Liver (tissue), 10 donors: ENCODE measurements at places on chromosomes 1 and 21. TPM values are rescaled to one million over a fixed set of nuclear protein-coding genes. Genes with fewer than 3 reads are reported as not detected.

- DNase-seq: no peak
- H3K27ac ChIP-seq: no peak overlapping the region
- H3K4me3 ChIP-seq: no peak overlapping the region
- no peaks in the 10 kb centered on the region for H3K4me1 ChIP-seq
- H3K27me3 ChIP-seq: no peaks in the 10 kb centered on the region
- H3K36me3 ChIP-seq: peaks cover 20% of the 10 kb centered on the region
These were observed 54.9 kb upstream of the RAP1GAP start for GRCh38 chr1:21724098-21724497.

ADAM30 gene
- total RNA-seq: not detected

DNA sequence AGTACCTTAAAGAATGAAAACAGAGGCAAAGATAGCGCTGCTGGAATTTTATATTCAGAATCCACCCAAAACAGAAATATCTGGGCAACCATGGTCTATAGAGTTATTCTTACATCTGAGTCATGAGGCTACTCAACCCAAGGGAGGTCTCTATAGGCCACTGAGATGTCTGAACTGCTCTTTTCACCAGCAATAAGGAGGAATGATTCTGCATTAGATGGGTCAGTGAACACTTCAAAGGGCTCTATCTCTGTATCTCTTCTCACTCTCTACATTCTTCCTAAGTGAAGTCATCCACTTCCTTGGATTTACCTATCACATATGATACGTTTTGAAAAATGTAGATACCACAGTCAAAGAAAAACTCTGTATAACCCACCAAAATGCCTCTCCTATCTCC, 90.2 kb upstream of the NGF start:
- no peak overlapping the region for H3K27ac ChIP-seq
- DNase-seq: no peak
- no peak overlapping the region for H3K4me3 ChIP-seq
- no peaks in the 10 kb centered on the region for H3K4me1 ChIP-seq
- H3K36me3 ChIP-seq: no peaks in the 10 kb centered on the region
- H3K27me3 ChIP-seq: no peaks in the 10 kb centered on the region

- DNase-seq: no peak
- H3K27me3 ChIP-seq: no peaks in the 10 kb centered on the region
- H3K36me3 ChIP-seq: no peaks in the 10 kb centered on the region
- H3K27ac ChIP-seq: no peak overlapping the region
- H3K4me1 ChIP-seq: peaks cover 3% of the 10 kb centered on the region
- H3K4me3 ChIP-seq: no peak overlapping the region
These were observed 7.7 kb upstream of the CADM3 start for GRCh38 chr1:159163614-159164228.

DNA sequence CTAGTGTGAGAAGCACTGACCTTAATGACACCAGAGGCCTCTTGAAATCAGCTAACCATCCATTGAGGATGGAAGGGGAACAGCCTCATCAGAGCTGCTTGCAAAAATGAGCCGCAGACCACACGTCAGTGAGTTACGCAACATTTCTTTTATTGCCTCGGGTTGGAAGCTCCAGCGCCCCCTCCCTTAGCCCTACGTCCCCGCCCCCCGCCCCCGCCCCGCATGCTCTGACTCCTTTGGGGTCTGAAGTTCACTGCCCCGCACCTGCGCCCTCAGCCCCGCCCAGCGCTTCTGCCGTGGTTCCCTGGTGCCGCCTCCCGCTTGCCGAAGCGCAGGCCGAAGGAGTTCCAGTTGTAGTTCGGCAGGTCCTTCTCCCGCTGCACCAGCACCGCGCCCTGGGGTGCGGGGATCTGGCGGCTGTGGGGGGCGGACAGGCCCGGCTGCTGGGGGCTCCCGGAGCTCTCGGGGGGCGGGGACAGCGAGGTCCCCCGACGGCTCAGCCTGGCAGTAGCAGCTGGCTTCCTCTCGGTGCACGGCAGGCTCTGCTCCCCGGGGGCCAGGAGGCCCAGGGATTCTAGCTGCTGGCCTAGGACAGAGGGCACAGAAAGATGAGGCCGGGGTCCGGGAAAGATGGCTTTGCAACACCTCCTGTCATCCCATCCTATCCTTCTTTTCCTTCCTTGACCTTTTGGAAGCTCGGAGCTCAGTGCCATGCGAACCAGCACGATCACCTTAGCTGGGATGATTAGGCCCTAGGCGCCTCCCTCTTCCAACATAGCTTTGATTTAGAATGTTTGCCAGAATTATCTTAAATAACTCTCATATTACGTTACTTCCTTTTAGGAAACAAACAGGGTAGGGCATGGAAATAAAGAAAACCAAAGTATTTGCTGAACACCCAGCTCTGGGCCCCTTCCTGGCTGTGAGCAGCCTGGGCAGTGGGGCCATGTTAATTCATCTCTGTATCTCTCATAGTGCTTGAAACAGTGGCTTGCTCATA, 5.8 kb downstream of the KISS1 start:
- H3K27me3 ChIP-seq: no peaks in the 10 kb centered on the region
- H3K27ac ChIP-seq: no peak overlapping the region
- no peaks in the 10 kb centered on the region for H3K36me3 ChIP-seq
- no peaks in the 10 kb centered on the region for H3K4me1 ChIP-seq

- H3K36me3 ChIP-seq: no peaks in the 10 kb centered on the region
- no peak overlapping the region for H3K4me3 ChIP-seq
- H3K4me1 ChIP-seq: no peaks in the 10 kb centered on the region
- no peaks in the 10 kb centered on the region for H3K27me3 ChIP-seq
- no peak overlapping the region for H3K27ac ChIP-seq
- DNase-seq: no peak
These were observed 2.7 kb downstream of the LCE1F start for GRCh38 chr1:152777510-152778137.

- no peaks in the 10 kb centered on the region for H3K27me3 ChIP-seq
- H3K4me3 ChIP-seq: no peak overlapping the region
- no peak overlapping the region for H3K27ac ChIP-seq
- DNase-seq: no peak
- H3K36me3 ChIP-seq: no peaks in the 10 kb centered on the region
These were observed 68.4 kb upstream of the MRPS6 start for GRCh38 chr21:34004974-34005373.

- no peak overlapping the region for H3K4me3 ChIP-seq
- no peaks in the 10 kb centered on the region for H3K36me3 ChIP-seq
- H3K27me3 ChIP-seq: no peaks in the 10 kb centered on the region
- H3K27ac ChIP-seq: no peak overlapping the region
- no peaks in the 10 kb centered on the region for H3K4me1 ChIP-seq
These were observed 18.4 kb upstream of the IL10 start for GRCh38 chr1:206790502-206791250.

GRCh38 chr1:163650624-163651023, 328.9 kb downstream of the NUF2 start:
- H3K27me3 ChIP-seq: no peaks in the 10 kb centered on the region
- H3K4me1 ChIP-seq: no peaks in the 10 kb centered on the region
- H3K4me3 ChIP-seq: no peak overlapping the region

DNA sequence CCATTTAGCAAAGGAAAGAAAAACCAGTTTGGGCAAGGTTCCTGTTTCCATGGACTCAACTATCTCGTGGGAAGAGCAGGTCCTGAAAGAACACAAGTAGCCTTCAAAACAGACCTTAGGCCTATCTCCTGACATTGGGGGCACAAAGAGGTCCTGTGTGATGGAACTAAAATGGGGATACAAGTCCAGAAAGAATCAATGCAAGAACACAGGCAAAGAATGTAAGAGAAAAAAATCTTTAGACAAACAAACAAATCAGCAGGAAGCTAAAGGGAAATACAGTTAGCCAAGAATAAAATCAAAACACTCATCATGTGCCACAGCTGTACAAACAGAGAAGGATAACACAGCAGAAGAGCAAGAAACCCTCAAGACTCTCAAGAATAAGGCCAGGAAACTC, 28.2 kb downstream of the SLC30A10 start:
- no peak overlapping the region for H3K4me3 ChIP-seq
- no peaks in the 10 kb centered on the region for H3K27me3 ChIP-seq
- no peaks in the 10 kb centered on the region for H3K4me1 ChIP-seq
- H3K27ac ChIP-seq: no peak overlapping the region
- H3K36me3 ChIP-seq: no peaks in the 10 kb centered on the region

CACNA1E gene
- 0.08 TPM for total RNA-seq

- H3K4me1 ChIP-seq: peaks cover 19% of the 10 kb centered on the region
- DNase-seq: no peak
- no peak overlapping the region for H3K4me3 ChIP-seq
- no peak overlapping the region for H3K27ac ChIP-seq
- H3K27me3 ChIP-seq: no peaks in the 10 kb centered on the region
These were observed 2.7 kb downstream of the GIPC2 start for GRCh38 chr1:78048446-78048845.

DNA sequence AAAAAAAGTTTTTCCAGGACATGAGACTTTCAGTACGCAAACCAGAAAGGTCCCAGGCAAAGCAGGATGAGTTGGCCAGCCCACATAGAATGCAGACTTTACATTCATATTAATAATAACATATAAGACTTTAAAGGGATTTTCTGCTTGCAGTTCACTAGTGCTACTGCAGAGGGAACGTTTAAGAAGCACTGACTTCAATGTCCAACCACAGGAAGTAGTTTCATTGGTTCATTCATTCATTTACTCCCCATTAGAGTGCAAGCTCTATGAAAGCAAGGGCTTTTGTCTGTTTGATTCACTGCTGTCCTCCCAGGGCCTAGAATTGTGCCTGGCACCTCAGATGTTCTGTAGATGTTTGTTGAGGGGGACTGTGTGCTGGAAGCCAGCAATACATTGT, 11.8 kb upstream of the SERINC2 start:
- H3K27me3 ChIP-seq: no peaks in the 10 kb centered on the region
- no peak overlapping the region for H3K27ac ChIP-seq
- H3K4me3 ChIP-seq: no peak overlapping the region
- H3K4me1 ChIP-seq: no peaks in the 10 kb centered on the region
- no peaks in the 10 kb centered on the region for H3K36me3 ChIP-seq
- DNase-seq: no peak

- H3K27me3 ChIP-seq: no peaks in the 10 kb centered on the region
- H3K4me3 ChIP-seq: no peak overlapping the region
- H3K4me1 ChIP-seq: no peaks in the 10 kb centered on the region
- no peak overlapping the region for H3K27ac ChIP-seq
- DNase-seq: no peak
- H3K36me3 ChIP-seq: no peaks in the 10 kb centered on the region
These were observed 90.7 kb downstream of the XCL2 start for GRCh38 chr1:168453056-168453455.

DNA sequence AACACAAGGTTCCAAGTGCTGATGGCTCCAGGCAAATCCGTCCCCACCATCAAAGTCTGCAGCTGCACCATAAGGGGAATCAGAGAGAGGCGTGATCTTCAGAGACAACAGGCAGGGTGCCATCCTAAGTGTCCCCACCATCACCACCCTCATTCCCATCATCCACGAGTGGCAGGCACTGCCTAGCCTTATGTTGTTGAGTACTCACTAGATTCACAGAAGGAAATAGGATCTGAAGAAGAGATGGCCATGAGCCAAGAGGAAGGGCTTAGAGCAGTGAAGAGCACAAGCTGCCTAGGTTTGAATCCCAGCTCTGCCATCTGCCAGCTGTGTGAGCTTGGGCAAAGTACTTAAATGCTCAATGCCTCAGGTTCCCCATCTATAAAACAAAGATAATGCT, 207.3 kb upstream of the CSF3R start:
- DNase-seq: no peak
- no peaks in the 10 kb centered on the region for H3K36me3 ChIP-seq
- no peak overlapping the region for H3K27ac ChIP-seq
- H3K4me1 ChIP-seq: no peaks in the 10 kb centered on the region
- H3K27me3 ChIP-seq: peaks cover 3% of the 10 kb centered on the region

DNA sequence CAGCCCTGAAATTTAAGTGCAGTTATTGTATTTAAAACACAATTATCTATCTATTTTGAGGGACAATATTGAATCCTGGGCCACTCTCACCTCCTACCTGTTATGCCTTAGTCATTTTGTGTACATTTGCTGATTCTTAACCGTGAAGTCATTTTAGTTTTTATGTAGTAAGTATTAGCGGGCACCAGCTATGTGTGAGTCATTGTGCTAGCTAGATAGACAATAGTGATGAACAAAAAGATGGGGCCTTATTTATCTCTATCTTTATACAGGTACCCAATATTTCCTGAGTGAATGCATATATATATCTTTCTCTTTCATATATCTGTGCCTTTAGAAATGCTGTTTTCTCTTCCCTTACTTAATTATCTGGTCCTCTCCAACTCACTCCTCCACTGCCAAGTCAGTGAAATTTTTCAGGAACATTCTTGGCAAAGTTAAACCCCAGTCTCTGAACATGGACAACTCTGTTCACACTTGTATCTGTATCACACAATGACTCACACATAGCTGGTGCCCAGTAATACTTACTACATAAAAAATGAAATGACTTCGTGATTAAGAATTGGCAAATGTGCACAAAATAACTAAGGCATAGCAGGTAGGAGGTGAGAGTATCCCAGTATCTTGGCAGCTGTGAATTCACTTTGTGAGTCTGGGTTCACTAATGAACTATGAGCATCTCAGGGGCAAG, 166.0 kb upstream of the C8B start:
- no peaks in the 10 kb centered on the region for H3K27me3 ChIP-seq
- H3K4me1 ChIP-seq: no peaks in the 10 kb centered on the region
- no peak overlapping the region for H3K4me3 ChIP-seq
- no peaks in the 10 kb centered on the region for H3K36me3 ChIP-seq
- no peak for DNase-seq

DNA sequence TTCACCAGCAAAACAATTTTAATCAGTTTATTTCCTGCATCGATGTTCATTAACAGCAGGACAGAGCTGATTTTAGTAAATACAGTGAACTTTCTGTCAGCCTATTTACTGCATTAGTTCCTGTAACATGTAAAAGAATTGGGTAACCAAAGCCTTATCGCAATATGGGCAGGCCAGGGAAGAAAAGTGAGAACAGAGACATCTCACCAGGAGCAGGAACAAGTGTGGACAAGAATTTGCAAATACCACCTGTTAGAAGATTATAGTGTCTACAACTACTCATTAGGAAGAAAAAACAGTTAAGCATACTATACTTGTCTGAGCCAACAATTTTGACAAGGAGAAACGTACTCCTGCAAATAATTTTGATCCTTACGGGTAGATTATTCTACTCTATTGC, 1293.9 kb downstream of the PLA2G4A start:
- no peak overlapping the region for H3K4me3 ChIP-seq
- no peaks in the 10 kb centered on the region for H3K4me1 ChIP-seq
- DNase-seq: no peak
